ENCODE measurements at places on chromosomes 16 and 17. TPM values are rescaled to one million over a fixed set of nuclear protein-coding genes. Genes with fewer than 3 reads are reported as not detected.

Gene DPEP1
- 125 TPM for total RNA-seq

Gene SMIM5
- total RNA-seq, result 2.0 TPM

Gene TNFRSF17
- 4.3 TPM for total RNA-seq

Gene ZNF174
- total RNA-seq, result 18.3 TPM

Gene PDF
- 25.7 TPM for total RNA-seq

Gene GRAPL
- 2.2 TPM for total RNA-seq

Gene EVPLL
- 2.7 TPM for total RNA-seq

Gene AHSP
- not detected for total RNA-seq

Gene MYH11
- total RNA-seq, result 263 TPM

Gene NOL3
- total RNA-seq, result 34.9 TPM

Gene TRAP1
- 131 TPM for total RNA-seq

Gene VASN
- 103 TPM for total RNA-seq

Gene PERCC1
- total RNA-seq, result 0.31 TPM

Gene NPIPA2
- total RNA-seq, result 7.7 TPM

Gene SNX20
- total RNA-seq, result 1.8 TPM

Gene DHX58
- 35.9 TPM for total RNA-seq

Gene RGS9
- 5.7 TPM for total RNA-seq

Gene UTP4
- total RNA-seq, result 78.3 TPM

Gene SCGB1C2
- not detected for total RNA-seq

Gene FAM20A
- 96.0 TPM for total RNA-seq

Gene ETV4
- total RNA-seq, result 2.2 TPM

Gene CHST5
- 0.74 TPM for total RNA-seq

Gene EME1
- total RNA-seq, result 19.3 TPM

Gene TNFSF12
- 17.0 TPM for total RNA-seq

Gene MT1H
- not detected for total RNA-seq

Gene IGF2BP1
- 19.3 TPM for total RNA-seq

Gene TMEM98
- 39.0 TPM for total RNA-seq

Gene ERAL1
- total RNA-seq, result 61.1 TPM

Gene TMC5
- 4.5 TPM for total RNA-seq

Gene ZNF778
- 32.9 TPM for total RNA-seq

Gene POLR3E
- total RNA-seq, result 76.2 TPM

Gene RND2
- total RNA-seq, result 15.7 TPM

Gene SUPT4H1
- total RNA-seq, result 59.3 TPM

Gene GRAP
- 7.2 TPM for total RNA-seq

Gene HS3ST2
- total RNA-seq, result 0.87 TPM

Gene CX3CL1
- total RNA-seq, result 8.5 TPM

Gene NPTX1
- 1.7 TPM for total RNA-seq

Gene STAT5B
- total RNA-seq, result 65.9 TPM

Gene KIAA0753
- 59.8 TPM for total RNA-seq

Gene KRT39
- not detected for total RNA-seq

Gene SLC52A1
- total RNA-seq, result 0.99 TPM

Gene PLD6
- total RNA-seq, result 39.9 TPM

Gene TEKT5
- 20.7 TPM for total RNA-seq

Gene SEZ6
- total RNA-seq, result 0.79 TPM

Gene FTSJ3
- 59.7 TPM for total RNA-seq

Gene SLFN14
- total RNA-seq, result 0.55 TPM

Gene COQ9
- 77.1 TPM for total RNA-seq

Gene HS3ST4
- 2.7 TPM for total RNA-seq

Gene ABCA6
- total RNA-seq, result 13.8 TPM

Gene HSD11B2
- total RNA-seq, result 4.9 TPM

Gene GRB7
- 2.9 TPM for total RNA-seq
